ENCODE measurements at places on chromosomes 4 and X. TPM values are rescaled to one million over a fixed set of nuclear protein-coding genes. Genes with fewer than 3 reads are reported as not detected.

DNA sequence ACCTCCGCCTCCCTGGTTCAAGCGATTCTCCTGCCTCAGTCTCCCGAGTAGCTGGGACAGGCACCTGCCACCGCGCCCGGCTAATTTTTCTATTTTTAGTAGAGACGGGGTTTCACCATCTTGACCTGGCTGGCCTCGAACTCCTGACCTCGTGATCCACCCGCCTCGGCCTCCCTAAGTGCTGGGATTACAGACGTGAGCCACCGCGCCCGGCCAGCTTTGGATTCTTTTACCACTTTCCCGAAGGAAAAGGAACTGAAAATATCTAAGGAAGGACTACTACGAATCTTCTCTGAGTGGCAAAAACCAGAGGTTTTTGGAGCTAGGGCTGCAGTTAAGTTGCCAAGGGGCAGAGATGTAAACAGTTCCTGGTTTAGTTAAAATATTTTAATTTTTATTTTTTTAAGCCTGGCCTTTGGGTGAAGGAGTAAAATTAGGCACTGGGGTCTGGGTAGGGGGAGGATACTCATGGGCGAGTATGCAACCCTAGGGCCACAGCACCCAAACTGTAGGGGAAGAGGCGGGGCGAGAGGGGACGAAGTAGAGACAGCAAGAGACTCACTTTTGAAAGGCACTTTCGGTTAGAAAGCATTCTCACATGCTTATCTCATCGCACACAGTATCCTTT lies 525 bp upstream of the CISD2 start:
- DNase-seq, result peak; percentile 86

DNA sequence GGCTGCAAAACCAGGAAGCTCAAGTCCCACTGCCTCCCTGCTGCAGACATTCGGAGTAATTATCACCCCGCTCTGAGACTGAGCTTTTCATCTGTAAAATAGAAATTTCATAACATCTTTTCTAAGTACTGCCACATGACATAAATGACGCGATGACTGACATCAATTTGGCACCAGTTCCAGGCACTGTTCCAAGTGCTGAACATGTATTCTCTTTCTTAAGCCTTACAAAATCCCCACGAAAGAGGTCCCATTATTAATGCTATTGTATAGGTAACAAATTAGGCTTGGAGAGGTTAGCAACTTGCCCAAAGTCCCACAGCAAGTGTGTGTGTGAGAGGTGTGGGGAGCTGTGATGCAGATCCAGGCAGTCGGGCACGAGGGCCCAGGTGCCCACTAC lies 56.4 kb downstream of the SLC2A9 start:
- peak; percentile 77 for DNase-seq

The HSFX1 gene
- not detected for total RNA-seq

The XG gene
- total RNA-seq, result 113 TPM

- no peak for DNase-seq
Observed at GRCh38 chrX:106356580-106356979, 188.5 kb downstream of the PWWP3B start.

DNA sequence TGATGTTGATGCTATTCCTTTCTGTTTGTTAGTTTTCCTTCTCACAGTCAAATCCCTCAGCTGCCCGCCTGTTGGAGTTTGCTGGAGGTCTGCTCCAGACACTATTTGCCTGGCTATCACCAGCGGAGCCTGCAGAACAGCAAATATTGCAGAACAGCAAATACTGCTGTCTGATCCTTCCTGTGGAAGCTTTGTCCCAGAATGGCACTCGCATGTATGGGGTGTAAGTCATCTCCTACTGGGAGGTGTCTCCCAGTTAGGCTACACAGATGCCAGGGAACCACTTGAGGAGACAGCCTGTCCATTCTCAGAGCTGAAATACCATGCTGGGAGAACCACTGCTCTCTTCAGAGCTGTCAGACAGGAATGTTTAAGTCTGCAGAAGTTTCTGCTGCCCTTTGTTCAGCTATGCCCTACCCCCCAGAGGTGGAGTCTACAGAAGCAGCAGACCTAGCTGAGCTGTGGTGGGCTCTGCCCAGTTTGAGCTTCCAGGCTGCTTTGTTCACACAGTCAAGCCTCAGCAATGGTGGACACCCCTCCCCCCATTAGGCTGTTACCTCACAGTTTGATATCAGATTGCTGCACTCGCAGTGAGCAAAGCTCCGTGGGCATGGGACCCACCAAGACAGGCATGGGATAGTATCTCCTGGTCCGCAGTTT lies 74.9 kb downstream of the SPIN3 start:
- DNase-seq, result no peak

DNA sequence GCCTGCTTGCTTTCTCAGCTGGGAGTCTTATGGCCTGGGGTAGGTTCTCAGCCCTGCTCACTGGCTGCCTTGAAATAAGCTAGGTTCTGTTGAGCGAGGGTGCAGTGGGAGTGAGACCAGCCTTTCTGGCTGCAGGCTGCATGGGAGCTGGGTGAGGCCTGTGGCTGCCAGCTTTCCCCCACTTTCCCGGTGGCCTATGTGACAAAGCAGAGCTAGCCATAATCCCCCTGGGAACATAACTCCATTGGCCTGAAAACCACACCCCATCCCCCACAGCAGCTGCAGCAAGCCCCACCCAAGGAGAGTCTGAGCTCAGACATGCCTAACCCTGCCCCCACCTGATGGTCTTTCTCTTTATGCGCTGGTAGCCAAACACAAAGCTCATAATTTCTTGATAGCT lies 118.9 kb downstream of the KLHL4 start:
- DNase-seq, result no peak

- no peak for DNase-seq
Observed at GRCh38 chr4:1746919-1747602, 25.7 kb downstream of the TACC3 start.

GRCh38 chr4:157052429-157053040 lies 23.4 kb upstream of the GLRB start:
- DNase-seq, result no peak

DNA sequence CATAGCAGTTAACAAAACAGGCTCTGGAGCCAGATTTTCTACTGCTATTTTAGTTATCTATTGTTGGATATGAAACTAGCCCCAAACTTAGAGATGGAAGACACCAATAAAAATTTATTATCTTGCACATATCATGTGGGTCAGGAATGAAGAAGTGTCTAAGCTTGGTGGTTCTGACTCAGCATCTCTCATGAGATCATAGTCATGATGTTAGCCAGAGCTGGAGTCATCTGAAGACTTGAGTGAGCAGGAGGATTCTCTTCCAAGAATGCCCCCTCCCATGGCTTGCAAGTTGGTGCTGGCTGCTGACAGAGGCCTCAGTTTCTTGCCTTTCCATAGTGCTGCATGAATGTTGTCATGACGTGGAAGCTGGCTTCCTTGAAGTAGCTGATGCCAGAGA lies 68.2 kb upstream of the TAPT1 start:
- DNase-seq, result no peak

GRCh38 chrX:41781500-41781899 lies 57.5 kb downstream of the GPR82 start:
- no peak for DNase-seq

The KCND1 gene
- 0.26 TPM for total RNA-seq

DNA sequence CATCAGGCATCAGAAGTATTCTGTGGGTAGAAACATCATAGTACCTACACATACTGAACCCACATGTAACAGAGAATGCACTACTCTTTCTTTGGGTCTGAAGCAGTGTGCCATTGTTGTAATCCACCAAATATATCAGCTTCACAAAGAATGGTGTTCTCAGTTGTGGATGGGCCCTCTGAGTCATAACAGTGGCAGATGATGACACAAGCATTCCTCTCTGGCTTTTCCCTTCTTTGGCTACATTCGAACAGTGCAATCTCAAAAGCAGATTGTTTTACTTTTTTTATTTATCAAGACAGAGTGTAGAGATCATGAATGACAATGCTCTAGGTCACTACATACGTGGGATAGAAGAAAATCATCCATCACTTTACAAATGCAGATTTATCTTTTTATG lies 247.2 kb upstream of the EPHA5 start:
- no peak for DNase-seq

- DNase-seq, result no peak
Observed at GRCh38 chrX:17591741-17592110, 145.6 kb upstream of the SCML1 start.

GRCh38 chrX:145178268-145178667 lies 69.0 kb upstream of the SPANXN1 start:
- DNase-seq, result no peak
